ENCODE measurements at places on chromosomes 4 and X.

DNA sequence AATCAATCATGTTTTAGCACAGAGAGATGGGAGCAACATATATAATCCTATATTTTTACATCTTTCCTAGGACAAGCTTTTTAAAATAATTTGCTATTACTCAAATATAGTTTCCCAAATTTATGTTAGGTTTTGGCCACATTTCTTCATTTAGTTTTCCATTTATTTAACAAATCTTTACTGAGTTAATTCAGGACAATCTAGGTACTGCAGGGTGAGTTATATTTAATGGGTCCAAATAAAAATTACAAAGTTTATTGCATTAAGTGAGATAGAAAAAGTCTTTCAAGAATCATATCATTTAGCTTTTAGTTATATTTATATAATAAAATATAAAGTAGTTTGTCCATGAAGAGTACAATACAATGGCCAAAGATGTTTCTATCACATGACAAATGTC is 269.2 kb downstream of the EPHA5 start:
- no peak for DNase-seq

DNA sequence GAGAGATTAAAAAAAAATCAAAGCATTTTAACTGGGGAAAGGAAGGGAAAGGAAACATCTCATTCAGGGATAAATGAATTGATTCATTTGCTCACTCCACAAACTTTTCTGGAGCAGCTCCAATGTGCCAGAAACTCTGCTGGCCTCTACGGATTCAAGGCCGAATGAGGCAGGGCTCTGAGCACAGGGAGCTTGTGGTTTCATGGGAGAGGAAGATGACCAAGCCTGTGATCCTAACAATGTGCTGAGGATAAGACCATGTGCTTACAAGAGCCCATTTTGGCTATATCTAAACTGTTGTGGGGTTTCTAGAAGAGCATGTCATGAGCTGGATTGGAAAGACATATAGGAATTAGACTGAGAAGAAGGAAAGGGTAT is 137.5 kb downstream of the ZNF674 start:
- no peak for DNase-seq

- no peak for DNase-seq
Measured at GRCh38 chr4:139749338-139749737, 83.7 kb downstream of the MGST2 start.

GRCh38 chrX:120269373-120270035 is 18.9 kb downstream of the ZBTB33 start:
- DNase-seq, result no peak

GRCh38 chrX:72026341-72027023 is 105.2 kb downstream of the RTL5 start:
- DNase-seq, result no peak

DNA sequence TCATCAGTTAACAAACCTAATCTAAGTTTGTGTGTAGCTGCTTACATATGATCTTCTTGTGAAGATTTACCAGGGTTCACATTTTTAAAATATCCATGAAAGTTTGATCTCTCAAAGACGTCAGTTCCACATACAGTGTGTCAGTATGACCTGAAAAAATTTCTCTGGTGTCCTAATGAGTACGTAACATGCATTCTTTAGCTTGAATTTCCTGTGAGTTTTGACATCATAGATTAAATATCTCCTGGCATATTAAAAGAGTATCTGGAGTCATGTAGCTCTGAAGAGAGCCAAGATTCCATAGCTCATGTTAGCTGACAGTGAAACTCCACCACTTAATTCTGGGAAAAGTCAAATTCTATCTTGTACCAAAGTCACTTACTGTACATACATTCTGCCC is 43.9 kb upstream of the PDLIM5 start:
- no peak for DNase-seq

GRCh38 chr4:129603241-129603931 is 507.4 kb downstream of the C4orf33 start:
- DNase-seq, result no peak

DNA sequence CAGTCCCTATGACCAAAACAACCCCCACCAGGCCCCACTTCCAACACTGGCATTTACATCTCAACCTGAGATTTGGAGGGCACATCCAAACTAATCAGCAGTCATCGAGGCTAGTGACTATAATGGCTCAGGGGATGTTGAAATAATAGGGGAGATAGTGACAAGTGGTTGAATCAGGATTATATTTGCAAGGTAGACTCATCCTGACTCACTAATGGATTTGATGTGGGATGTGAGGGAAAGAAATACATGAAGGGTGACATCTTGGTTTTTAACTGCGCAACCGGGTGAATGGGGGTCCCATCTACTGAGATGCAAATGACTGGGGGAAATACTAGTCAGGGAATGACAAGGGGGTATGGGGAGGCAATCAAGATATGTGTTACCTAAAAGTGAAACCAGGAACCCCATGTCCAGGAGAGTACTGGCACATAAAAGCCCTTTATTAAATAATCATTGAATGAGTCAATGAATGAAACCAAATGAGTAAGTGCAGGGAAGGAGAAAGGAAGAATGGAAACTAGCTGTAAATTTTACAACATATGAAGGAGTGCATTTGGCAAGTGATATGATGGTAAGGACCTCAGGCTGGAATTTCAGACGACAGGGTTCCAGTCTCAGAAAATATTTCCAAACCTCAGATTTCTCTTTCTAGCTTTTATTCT is 78.3 kb downstream of the PARM1 start:
- no peak for DNase-seq

DNA sequence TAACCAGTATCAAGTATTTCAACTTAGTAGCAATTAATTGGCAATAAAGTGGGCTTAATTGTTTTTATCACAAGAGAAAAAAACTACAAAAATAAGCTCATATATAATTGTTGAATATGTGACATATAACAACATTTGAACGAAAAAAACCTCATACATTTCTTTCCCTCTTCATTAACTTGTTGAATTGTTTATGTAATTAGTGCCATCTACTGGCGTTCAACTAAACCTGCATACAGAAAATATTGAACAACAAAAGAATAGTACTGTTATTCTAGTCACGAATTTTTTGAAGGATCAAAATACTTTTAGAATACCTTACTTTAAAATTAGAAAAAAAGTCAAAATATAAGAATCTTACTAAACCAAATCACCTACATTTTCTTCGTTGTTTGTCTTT is 586.5 kb upstream of the FTHL17 start:
- DNase-seq, result no peak

GRCh38 chrX:105226499-105226898 is 6.0 kb upstream of the TEX13A start:
- DNase-seq, result no peak

GRCh38 chr4:89156174-89156914 is 45.0 kb downstream of the TIGD2 start:
- no peak for DNase-seq

- DNase-seq, result no peak
Measured at GRCh38 chr4:149700272-149700671, 115.4 kb downstream of the IQCM start.

- peak; percentile 79 for DNase-seq
Measured at GRCh38 chr4:40908702-40909362, 159.1 kb downstream of the NSUN7 start.

- DNase-seq, result no peak
Measured at GRCh38 chrX:114058988-114059418, 524.9 kb upstream of the HTR2C start.

DNA sequence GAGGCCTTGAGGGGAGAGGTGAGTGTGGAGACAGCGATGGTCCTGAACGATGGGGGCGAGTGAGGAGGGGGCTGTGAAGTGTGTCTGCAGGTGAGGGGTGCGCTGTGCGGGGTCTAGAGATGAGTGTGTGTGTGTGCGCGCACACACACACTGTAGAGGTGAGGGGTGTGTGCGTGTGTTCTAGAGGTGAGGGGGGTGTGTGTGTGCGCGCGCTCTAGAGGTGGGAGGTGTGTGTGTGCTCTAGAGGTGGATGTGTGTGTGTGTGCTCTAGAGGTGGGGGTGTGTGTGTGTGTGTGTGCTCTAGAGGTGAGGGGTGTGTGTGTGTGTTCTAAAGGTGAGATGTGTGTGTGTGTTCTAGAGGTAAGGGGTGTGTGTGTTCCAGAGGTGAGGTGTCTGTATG is 574 bp downstream of the BST1 start:
- no peak for DNase-seq

- DNase-seq, result no peak
Measured at GRCh38 chr4:184012937-184013336, 107.8 kb downstream of the STOX2 start.

DNA sequence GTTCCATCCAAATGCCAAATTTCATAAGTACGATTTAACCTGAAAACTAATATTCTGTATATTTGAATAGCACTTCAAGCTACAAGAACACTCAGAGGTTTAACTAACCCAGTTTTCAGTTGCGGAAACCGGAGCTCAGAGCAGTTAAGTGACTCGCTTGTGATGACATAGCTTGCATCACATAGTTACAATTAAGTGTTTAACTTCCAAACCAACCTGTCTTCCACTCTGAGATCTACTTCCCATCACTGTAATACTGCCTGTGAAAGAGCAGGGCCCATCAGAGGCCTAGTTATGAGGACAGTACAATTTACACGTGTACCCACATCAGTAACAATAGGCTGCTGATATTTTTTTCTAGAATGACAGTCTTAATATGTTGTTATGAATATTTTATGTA is 120.3 kb downstream of the MAD2L1 start:
- no peak for DNase-seq

DNA sequence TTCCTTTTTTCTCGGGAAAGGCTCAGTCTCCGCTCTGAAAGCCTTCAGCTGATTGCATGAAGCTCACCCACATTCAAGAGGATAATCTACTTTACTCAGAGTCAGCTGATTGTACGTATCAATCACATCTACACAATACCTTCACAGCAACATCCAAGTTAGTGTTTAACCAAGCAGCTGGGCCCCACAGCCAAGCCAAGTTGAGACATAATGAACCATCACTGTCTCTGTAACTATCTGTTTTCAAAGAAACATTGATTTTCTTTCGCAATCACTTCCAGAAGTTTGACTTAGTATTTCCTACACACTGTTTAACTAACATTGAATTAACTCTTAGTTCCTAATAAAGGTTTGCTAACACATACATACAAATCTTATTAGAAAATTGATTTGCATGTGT is 40.3 kb downstream of the RWDD4 start:
- DNase-seq, result peak; percentile 21

DNA sequence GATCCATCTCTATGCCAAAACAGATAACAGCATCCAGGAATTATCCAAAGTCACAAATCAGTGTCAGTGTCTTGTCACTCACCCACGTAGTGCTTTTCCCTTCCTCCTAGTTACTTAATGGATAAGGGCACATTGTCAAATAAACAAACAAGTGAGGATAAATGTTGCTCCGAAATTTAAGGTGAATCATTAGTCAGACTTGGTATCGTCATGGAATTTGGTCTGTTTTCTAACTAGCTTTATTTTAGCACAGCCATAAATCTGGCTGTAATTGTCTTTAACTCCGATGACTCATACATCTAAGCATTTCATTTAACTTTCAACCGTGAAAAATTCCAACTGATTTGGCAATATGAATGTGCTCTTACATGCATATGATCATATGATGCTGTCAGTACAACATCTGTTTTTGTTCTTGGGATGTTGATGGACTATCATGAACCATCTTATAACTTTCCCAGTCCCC is 83.3 kb downstream of the SNCA start:
- DNase-seq, result no peak

- no peak for DNase-seq
Measured at GRCh38 chrX:124475358-124475757, 129.0 kb downstream of the SH2D1A start.

GRCh38 chr4:85498068-85498733 is 23.3 kb downstream of the ARHGAP24 start:
- peak; percentile 62 for DNase-seq

- DNase-seq, result peak; percentile 57
Measured at GRCh38 chrX:68665502-68665901, 18.0 kb downstream of the STARD8 start.

DNA sequence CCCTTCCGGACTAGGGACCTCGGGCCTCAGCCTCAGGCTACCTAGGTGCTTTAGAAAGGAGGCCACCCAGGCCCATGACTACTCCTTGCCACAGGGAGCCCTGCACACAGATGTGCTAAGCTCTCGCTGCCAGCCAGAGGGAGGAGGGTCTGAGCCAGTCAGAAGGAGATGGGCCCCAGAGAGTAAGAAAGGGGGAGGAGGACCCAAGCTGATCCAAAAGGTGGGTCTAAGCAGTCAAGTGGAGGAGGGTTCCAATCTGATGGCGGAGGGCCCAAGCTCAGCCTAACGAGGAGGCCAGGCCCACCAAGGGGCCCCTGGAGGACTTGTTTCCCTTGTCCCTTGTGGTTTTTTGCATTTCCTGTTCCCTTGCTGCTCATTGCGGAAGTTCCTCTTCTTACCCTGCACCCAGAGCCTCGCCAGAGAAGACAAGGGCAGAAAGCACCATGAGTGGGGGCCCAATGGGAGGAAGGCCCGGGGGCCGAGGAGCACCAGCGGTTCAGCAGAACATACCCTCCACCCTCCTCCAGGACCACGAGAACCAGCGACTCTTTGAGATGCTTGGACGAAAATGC is at the start of gene WAS:
TSS of gene WAS (plus strand) at position 389 of the 572 bp plus-strand sequence. CDS start at position 444, 55 bp downstream.
- DNase-seq, result no peak

DNA sequence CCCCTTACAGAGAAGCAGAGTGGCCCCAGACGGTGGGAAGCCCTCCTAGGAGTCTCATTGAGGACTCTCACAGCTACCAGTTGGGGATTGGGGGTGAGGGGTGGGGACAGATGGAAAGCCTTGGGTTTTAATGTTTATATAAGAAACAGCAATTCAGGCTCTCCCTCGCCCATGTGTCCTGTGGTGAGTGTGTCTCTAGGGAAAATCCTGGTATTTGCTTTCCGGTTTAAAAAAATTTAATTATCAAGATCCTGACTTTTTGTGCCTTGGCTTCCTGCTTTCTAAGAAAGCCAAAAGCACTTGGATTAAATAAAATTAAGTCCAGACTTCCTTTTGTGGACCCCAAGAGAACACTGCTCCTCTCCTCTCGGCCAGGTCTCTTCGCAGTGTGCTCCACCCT is 93.8 kb downstream of the SOWAHB start:
- DNase-seq, result no peak

DNA sequence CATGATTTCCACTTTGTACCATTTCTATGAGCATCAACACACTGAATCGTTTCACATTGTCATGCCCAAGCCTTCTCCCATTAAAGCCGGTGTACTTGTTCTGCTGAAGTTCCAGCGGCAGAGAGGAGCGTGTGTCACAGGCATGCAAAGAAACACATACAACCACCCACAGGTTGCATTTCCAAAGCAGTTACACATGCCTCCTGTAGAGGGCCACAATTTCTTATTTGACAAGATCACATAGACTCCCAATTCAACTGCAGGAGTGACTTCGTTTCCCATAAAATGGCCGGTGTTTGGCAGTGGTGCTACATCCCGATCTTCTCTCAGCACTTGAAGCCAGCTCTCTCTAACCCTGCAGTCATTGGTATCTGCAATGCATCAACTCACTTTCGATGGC is 992.6 kb downstream of the NLGN4X start:
- DNase-seq, result no peak

DNA sequence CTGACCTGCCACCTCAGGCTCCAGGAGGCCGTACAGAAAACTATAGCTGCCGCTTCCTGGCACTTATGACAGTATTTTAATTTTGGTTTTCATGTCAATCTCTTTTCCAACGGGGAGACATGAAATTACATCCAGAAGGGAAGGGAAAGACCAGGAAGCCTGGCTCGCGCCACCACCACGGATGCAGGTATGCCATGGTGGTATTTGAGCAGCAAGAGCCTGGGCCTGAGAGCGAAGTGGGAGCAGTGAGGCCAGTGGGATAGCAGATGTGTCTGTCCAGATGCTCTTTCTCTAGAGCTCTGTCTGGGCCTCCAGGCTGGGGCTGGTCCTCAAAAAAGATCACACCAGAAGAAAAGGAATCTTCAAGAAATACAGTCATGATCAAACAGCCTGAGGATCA is 82.5 kb upstream of the CPEB2 start:
- DNase-seq, result no peak

- DNase-seq, result no peak
Measured at GRCh38 chr4:168981460-168981859, 28.6 kb downstream of the CBR4 start.

All from psoas muscle (tissue), 8 donors.